ENCODE measurements at places on chromosomes 5 and 9.

- DNase-seq: no peak
These were observed 188.6 kb downstream of the PDE4D start for GRCh38 chr5:59704936-59705335.

GRCh38 chr9:22285066-22285465 lies 161.6 kb upstream of the DMRTA1 start:
- no peak for DNase-seq

GRCh38 chr5:159912033-159912800 lies 4.1 kb upstream of the ADRA1B start:
- DNase-seq: no peak

DNA sequence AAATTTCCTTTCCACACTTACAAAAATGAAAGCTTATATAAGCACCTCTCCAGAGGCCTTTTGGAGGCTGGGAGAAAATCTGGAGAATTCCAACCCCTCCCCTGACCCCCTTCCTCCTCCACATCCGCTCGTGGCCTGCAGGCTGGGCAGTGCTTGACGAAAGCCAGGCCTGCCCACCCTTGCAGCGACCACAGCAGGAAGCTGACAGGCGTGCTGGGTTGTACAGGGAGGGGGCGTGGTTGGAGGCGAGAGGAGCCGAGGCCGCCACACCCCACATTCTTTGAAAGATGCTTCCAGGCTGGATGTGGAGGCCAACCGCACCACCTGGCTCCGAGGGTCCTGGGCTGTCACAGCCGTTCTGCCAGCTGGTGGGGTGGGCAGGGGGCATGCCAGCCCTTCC lies 47.8 kb upstream of the IER5L start:
- DNase-seq: peak; percentile 77

- DNase-seq: no peak
These were observed 17.9 kb downstream of the MRNIP start for GRCh38 chr5:179840766-179841165.

DNA sequence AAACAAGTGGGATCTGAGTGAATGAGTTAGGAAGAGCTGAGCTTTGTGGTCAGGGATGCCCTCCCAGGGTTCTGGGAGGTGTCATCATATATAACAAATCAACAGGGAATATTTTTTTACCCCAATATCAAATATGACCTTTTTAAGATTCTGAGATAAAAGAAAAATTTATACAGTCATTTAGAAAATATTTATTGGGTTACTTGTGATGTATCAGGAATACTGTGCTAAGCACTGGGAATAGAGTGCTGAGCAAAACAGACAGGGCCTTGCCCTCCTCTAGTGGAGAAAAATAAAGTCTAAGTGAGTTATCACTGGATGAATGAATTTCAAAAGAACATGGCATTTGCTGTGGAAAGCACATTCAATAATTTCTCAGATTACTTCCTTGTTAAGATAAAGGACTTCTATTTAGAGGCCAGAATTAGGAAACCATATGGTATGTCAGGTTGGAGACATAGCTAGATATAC lies 102.9 kb downstream of the BOD1 start:
- DNase-seq: no peak

DNA sequence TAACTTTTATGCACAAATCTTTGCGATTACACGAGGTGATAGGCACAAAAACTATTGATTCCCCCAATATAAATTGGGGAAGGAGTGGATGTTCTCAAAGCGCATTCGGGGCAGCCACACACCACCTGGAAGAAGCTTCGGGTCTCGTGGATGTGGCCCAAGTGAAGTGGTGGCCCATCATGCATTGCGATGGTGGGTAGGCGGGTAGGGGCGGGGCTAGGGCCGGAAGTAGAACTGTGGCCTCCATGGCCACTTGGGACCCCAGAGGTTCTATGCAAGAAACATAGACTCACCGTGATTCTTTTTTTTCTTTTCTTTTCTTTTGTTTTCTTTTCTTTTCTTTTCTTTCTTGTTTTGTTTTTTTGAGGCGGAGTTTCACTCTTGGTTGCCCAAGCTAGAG lies 86.4 kb upstream of the SLC44A1 start:
- no peak for DNase-seq

DNA sequence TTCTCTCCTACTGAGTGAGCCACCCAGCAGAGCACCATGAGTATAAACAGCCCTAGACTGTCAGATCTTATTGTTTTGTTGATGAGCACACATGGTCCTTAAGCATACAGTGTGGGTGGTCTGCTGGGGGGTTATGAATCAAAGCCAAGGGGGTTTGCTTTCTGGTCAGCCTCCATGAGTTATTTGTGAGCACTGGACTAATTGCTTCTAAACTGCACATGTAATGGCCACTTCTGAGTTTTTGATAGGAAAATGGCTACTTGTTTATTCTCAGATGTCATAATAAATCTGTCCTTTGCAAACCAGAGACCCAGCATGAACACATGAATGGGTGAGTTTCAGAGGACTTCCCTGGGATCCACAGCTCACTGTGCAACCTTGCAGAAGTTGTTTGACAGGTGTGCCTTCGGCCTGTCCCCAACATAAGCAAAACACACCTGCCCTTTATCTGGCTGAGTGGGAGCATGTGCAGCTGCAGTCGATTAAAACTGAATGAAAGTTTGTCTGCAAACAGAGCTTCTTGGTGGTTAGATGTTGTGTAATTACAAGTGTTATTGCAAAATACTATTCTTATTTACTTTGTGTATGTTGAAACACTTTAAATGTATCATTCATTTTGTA lies 35.9 kb downstream of the MAMDC2 start:
- DNase-seq: no peak

GRCh38 chr5:3179220-3179619 lies 416.4 kb upstream of the IRX1 start:
- no peak for DNase-seq

GRCh38 chr5:40551496-40552491 lies 127.9 kb upstream of the PTGER4 start:
- no peak for DNase-seq

GRCh38 chr5:155905364-155905763 lies 421.6 kb upstream of the SGCD start:
- no peak for DNase-seq

GRCh38 chr9:81088341-81088740 lies 601.0 kb downstream of the TLE1 start:
- no peak for DNase-seq

DNA sequence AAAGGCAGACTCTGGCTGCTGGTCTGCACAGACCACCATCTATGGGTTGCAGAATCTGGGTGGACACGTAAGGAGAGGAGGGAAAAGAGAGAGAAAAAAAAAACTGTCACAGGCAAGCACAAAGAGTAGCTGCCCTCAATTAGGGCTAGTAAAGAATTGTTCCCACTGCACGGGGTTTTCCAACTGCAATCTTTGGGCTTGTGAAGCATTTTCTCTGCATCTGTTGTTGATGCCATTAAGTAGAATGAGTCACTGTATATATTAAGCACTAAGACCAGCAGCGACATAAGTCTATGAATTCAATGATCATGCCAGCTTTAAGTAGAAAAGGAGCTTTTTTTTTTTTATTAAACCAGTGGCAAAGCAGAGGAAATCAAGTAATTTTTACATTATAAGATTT lies 40.2 kb downstream of the MED10 start:
- DNase-seq: no peak

DNA sequence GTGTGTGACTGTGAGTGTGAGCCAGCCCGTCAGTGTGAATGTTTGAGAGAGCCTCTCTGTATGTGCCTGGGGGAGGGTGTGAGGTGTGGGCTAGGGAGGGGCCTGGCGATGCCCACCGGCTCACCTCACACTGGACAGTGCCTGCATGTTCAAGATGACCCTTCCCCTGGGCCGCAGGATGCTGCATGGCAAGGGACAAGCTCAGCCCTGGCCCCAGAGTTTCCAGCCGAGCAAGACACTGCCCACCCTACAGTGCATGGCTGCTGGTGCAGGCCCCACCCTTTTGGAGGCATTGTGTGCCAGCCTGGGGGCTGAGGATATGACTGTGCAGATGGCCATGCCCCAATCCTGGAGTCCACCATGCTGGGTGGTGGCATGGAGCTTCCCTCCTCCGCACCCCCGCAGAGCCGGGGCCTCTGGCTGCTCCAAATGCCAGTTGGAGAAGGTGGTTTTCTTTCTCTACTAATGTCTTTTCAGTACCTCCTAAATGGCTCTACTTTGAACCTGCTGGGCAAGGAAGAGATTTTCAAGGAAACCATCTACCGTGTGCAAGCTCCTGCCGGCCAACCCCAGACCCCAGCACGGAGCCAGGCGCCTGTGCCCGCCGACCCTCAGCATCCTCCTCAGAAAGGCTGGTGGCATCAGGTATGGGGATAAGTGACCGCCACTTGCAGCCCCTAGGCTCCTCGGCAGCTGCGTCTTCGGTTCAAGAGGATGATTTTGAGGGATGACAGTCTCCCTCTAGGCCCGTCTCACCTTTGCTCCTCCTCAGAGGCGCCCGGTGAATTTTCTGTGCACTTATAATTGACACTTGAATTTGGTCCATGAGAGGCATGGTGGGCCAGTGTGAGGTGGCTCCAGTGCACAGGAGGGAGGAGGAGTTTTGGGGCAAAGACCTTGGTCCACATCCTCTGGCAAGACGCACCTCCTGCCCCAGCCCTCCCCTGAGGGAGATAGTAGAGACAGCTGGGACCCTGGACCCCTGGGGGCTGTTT lies 27.7 kb downstream of the FGD3 start:
- peak; percentile 52 for DNase-seq

- DNase-seq: no peak
These were observed 42.5 kb downstream of the FRMPD1 start for GRCh38 chr9:37693260-37693659.

- DNase-seq: no peak
These were observed 39.2 kb downstream of the PPIC start for GRCh38 chr5:122997294-122997693.

GRCh38 chr9:135508211-135508820 lies 7.8 kb downstream of the MRPS2 start:
- no peak for DNase-seq

Measured in activated CD8-positive, alpha-beta memory T cell treated with anti-CD3 and anti-CD28 coated beads for 24 hours (primary cell).